ENCODE measurements at places on chromosomes 6 and 20.

DNA sequence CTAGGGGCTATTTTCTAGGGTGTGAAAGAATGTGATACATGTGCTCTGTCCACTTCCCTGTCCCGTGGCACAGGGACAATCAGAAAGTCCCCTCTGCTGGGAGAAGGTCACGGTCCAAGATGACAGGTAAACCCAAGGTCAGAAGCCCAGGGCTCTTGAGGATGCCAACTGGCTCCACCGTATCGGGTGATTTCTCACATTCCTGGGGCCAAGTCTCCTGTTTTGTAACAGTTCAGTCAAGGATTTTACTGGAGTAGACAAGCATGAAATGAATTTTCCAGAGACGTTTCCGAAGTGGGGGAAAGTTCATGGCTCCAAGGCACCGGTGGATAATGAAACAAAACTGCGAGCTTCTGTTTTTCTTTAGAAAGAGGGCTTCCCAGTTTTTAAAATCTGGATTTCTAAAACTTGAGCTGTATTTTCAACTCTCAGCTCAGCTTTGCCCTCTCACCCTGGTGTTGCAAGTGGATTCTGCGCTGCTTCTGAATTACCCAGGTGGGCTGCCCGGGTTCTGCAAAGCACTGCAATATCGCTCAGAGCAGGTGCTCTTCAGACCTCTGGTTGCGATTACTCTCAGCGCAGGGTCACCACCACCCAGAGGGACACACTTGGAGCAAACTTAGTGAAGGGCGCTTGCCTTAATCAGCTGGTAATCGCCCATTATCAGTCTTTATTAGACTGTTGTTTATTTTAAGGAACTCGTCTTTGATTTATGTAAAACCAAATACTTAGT lies 64.4 kb upstream of the TMEM170B start:
- no peak for DNase-seq

DNA sequence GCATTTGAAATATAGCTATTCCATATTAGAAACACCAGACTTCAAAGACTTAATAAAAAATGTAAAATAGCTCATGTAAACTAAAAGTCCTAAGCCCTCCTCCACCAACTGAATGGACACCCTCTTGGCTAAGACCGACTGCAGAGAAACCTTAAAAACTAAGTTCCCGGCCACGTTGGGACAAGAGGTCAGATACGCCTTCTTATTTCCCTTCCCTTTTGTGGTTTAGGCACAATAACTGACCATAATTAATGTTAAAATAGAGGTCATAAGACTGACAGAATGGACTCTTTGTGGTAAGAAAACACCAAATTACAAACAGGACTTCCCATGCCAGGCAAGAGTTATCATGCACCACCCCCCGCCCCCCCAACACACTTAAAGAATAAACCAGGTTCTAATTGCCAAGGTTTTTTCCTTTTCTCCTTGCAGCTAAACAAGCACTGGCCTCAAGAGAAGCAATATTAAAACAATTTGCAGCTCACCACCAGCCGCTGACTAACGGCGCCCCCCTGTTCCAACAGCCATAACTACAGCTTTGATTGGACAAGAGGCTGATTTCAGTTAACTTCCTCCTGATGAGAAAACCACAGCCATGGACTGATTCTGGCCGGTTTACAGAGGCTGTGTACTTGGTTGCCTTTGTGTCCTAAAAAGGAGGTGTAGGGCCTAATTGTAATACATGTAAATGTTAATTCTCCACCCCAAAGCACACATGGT lies 10.7 kb upstream of the LAMP5 start:
- DNase-seq: no peak

DNA sequence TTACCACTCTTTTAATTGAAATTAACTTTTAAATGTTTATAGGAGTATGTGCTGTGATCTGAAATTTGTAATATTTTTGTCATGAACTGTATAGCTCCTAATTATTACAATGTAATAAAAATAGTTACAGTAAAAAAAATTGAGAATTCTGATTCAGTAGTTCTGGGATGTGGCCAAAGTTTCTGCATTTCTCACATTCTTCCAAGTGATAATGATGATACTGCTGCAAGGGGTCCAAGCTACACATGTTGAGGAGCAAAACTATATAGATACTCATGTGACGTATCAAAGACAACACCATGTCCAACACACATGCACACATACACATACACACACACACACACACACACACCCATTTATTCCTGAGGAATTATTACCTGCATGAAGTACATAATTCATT lies 71.0 kb upstream of the FAM83B start:
- no peak for DNase-seq

DNA sequence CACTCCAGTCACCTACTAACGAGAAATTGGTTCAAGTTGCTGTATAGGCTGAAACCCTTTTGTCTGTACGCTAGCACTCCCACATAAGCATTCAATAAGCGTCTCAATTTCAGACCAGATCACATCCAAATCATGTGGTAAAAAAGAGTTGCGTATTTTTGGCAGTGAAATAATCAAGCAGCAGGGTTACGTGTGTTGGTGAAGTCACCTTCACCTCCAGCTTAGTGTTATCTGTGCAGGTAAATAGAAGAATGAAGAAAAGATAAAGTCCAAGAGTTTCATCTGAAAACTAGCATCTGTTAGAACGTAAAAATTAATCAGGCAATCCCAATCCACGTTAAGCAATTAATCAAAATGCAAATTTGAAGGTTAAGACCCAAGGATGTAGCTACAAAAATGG lies 11.3 kb downstream of the SSR1 start:
- no peak for DNase-seq

GRCh38 chr6:107488875-107489635 lies 862 bp upstream of the SOBP start:
- DNase-seq: no peak

GRCh38 chr6:29502181-29502580 lies 14.4 kb upstream of the MAS1L start:
- no peak for DNase-seq

Measured in cerebellar nuclear complex (tissue), 1 donor.